ENCODE measurements at places on chromosomes 16 and 17. TPM values are rescaled to one million over a fixed set of nuclear protein-coding genes. Genes with fewer than 3 reads are reported as not detected.

The TVP23A gene
- total RNA-seq: 0.34 TPM

The ZFP3 gene
- 0.89 TPM for total RNA-seq

The MYO15B gene
- 58.0 TPM for total RNA-seq

The TM4SF5 gene
- total RNA-seq: 0.55 TPM

The TAOK1 gene
- total RNA-seq: 24.8 TPM

Data from A549 treated with CpdA at 1 μM for 4 hours (cell line).